ENCODE measurements at places on chromosomes 3 and 15.

DNA sequence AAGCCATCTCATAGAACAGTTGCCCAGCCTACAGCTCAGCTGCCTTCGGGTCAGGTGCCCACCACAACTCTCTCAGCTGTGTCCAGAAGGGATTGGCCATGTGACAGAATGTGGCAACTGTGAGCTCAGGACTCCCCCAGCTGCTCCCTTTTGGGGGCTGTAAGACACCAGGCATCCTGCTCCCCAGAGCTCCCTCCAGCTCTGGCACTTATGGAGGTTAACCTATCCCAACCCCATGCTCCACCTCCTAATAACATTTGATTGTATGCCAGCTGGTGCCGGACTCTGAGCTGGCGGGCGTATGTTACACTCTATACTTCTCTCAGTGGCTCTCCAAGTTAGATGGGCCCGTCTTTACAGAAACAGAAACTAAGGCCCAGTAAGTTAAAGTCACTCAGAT, 222.8 kb downstream of the FAM43A start:
- DNase-seq: no peak

DNA sequence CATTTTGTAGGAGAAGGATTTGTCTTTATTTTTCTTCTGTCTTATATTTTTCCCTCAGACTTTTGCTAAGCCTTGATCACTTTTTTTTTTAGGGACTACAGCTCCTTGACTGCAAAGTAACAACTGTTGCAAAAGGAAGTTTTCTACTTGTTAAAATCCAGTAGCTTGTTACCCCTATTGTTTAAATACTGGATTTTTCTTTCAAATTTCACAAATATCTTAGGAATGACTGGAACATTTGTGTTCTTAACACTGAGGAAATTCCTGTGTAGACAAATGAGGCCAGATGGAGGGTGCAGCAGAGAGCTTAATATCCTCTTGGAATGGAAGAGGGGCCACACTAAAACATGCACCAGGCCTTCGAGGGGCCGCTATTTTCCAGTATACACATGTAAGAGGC, 3.2 kb upstream of the PGPEP1L start:
- no peak for DNase-seq

- DNase-seq: no peak
Measured at GRCh38 chr3:183492849-183493179, 62.7 kb downstream of the KLHL6 start.

DNA sequence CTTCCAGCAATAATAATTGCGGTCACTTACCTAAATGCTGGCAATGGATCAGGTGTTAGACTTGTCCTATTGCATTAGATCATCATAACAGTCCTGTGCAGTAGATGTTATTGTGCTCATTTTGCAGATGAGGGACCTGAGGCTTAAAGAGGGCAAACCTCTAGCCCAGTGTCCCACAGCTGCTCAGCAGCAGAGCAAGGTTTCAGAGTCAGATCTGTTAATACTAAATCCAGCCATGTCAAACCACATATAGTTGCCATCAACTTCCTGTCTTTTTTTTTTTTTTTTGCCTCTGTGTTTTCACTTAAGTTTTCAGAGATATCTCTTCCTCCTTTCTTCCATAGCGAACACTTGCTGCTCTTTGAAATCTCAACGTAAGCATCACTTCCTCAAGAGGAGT, 12.1 kb downstream of the FEZF2 start:
- DNase-seq: no peak

- DNase-seq: no peak
Measured at GRCh38 chr3:197227780-197228574, 70.4 kb downstream of the DLG1 start.

- no peak for DNase-seq
Measured at GRCh38 chr15:81388436-81388770, 14.4 kb upstream of the TMC3 start.

DNA sequence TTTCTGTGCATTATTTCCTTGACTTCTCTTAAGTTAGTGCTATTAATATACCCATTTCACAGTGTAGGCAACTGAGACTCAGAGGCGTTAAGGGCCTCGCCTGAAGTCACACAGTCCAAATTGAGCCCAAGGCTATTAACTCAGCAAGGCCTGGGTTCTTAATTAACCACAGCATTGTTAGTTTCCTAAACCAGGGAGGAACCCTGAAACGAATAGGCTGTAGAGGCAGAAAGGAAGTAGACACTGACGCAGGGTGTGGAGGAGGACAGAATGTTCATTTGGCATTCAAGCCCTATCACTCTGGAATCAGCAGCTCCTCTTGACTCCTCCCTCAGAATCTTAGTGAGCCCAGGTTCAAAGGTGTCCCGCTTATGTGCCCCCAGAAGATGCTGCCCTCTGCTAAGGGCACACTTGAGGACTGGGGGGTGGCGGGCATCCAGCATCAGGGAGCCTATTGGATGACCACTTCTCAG, 13.9 kb downstream of the ARHGEF3 start:
- DNase-seq: no peak
